Thyroid gland (tissue), 4 donors: ENCODE measurements at places on chromosomes 13 and 19. TPM values are rescaled to one million over a fixed set of nuclear protein-coding genes. Genes with fewer than 3 reads are reported as not detected.
A peak's percentile ranks its signal among the peaks of the same experiment; 100 is the strongest.

- peak; percentile 25 for DNase-seq
Observed at GRCh38 chr13:20567881-20568528, 1.0 kb downstream of the IFT88 start.

Gene LAIR2
- not detected for total RNA-seq

Gene C19orf67
- total RNA-seq: not detected

- no peak for DNase-seq
Observed at GRCh38 chr19:17999684-18000479, 8.1 kb upstream of the ARRDC2 start.

DNA sequence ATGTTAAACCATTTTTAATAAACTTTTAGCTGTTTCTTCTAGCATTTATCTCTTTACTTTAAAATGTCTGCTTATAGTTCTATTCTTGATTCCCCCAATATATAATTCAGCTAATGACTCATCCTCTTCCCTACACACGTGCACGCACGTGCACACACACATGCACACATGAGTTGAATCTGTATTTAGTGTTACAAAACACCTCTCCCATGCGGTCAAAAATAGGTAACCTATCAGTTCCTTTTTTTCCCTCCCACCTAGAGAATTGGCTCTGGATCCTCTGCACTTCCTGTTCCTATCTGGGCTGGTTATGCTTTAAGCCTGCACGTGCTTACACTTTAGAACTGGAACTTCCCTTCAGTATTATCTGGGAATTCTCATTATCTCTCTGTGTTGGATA, 144.1 kb downstream of the PAN3 start:
- no peak for DNase-seq

Gene AZU1
- not detected for total RNA-seq
